ENCODE measurements at places on chromosomes 6 and 20. TPM values are rescaled to one million over a fixed set of nuclear protein-coding genes. Genes with fewer than 3 reads are reported as not detected.
A peak's percentile ranks its signal among the peaks of the same experiment; 100 is the strongest.

OLIG3 gene
- not detected for total RNA-seq

MLN gene
- not detected for total RNA-seq

SIRPB1 gene
- 4.4 TPM for total RNA-seq

PKIB gene
- 4.6 TPM for total RNA-seq

RIN2 gene
- 57.3 TPM for total RNA-seq

C6orf136 gene
- 32.3 TPM for total RNA-seq

SNAP91 gene
- 3.2 TPM for total RNA-seq

GRIK2 gene
- 8.9 TPM for total RNA-seq

PDCD2 gene
- 60.1 TPM for total RNA-seq

DNA sequence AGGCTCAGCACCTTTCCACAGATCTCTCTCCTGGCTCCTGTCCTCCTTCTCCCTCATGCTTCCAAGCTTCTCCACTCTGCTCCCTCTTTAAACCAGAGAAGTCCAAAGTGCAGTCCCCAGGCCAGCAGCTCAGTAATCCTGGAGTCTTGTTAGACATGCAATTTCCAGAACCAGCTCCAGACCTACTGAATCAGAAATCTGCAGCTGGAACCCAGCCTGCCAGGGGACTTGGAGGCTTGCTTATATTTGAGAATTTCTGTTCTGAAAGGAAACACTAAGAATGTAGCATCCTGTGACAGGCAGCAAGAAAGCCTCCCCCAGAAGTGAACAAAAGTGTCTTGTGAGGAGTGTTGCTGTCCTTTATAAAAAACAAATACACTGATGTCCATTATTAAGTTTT, 438.1 kb downstream of the BCKDHB start:
- H3K36me3 ChIP-seq = no peaks in the 10 kb centered on the region
- no peak overlapping the region for H3K4me3 ChIP-seq
- no peak for DNase-seq
- H3K27ac ChIP-seq = no peak overlapping the region
- H3K4me1 ChIP-seq = peaks cover 8% of the 10 kb centered on the region

GRCh38 chr6:75210885-75211739, 5.3 kb upstream of the COL12A1 start:
- H3K4me3 ChIP-seq = no peak overlapping the region
- no peaks in the 10 kb centered on the region for H3K36me3 ChIP-seq
- H3K27ac ChIP-seq = no peak overlapping the region
- DNase-seq = no peak
- H3K27me3 ChIP-seq = no peaks in the 10 kb centered on the region

- H3K27ac ChIP-seq = no peak overlapping the region
- DNase-seq = no peak
- H3K4me3 ChIP-seq = no peak overlapping the region
- H3K36me3 ChIP-seq = no peaks in the 10 kb centered on the region
- H3K27me3 ChIP-seq = peaks cover 20% of the 10 kb centered on the region
- no peaks in the 10 kb centered on the region for H3K4me1 ChIP-seq
These were observed 30.4 kb downstream of the KCNQ2 start for GRCh38 chr20:63442100-63442493.

GRCh38 chr6:158765499-158766068, 53.6 kb downstream of the EZR start:
- peak; percentile 21 for DNase-seq
- H3K4me3 ChIP-seq = no peak overlapping the region
- no peaks in the 10 kb centered on the region for H3K27me3 ChIP-seq
- H3K4me1 ChIP-seq = no peaks in the 10 kb centered on the region
- no peak overlapping the region for H3K27ac ChIP-seq

All from sigmoid colon (tissue), 7 donors.